IMR-90 (cell line): ENCODE measurements at places on chromosomes 7 and 10. TPM values are rescaled to one million over a fixed set of nuclear protein-coding genes. Genes with fewer than 3 reads are reported as not detected.
A peak's percentile ranks its signal among the peaks of the same experiment; 100 is the strongest.

Gene CYP26C1
- under 0.01 TPM in 1 of 2 replicates, not detected in the other for total RNA-seq

Gene SPDYE2
- total RNA-seq = not detected in 2 replicates

Gene METTL27
- 1.7 and 2.3 TPM in 2 replicates for total RNA-seq

DNA sequence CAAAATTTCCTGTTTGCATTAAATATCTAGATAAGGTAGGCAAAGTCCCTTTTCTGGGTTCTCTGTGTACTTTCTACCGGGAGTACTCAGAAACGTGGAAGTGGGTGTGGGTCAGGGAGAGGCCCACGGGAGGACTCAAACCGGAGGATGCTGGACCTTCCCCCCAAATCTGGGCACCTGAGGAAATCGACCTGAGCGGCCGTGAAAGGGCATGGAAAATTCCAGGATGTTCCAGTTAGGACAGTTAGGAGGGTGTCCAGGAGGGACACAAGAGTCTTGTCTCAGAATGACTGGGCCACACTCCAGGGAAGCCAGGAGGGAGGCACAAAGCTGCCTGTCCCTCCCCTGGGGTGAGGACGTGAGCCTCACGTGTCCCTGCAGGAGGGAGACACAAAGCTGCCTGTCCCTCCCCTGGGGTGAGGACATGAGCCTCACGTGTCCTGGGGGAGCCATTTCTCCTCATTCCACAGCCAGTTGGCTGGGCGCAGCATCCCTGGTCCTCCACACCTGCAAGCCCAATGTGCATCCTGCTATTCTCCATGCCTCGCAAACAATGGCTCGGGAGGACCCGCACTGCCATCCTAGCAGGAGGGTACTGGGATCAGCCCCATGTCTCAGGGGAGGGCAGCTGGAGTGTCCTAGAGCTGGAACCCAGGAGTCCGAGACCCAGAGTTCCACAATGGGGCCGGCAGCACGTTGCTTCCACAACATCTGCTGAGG is 190.5 kb upstream of the PPP2R2D start:
- no peak for DNase-seq

Gene ZNF117
- 2.9 and 4.4 TPM in 2 replicates for total RNA-seq

DNA sequence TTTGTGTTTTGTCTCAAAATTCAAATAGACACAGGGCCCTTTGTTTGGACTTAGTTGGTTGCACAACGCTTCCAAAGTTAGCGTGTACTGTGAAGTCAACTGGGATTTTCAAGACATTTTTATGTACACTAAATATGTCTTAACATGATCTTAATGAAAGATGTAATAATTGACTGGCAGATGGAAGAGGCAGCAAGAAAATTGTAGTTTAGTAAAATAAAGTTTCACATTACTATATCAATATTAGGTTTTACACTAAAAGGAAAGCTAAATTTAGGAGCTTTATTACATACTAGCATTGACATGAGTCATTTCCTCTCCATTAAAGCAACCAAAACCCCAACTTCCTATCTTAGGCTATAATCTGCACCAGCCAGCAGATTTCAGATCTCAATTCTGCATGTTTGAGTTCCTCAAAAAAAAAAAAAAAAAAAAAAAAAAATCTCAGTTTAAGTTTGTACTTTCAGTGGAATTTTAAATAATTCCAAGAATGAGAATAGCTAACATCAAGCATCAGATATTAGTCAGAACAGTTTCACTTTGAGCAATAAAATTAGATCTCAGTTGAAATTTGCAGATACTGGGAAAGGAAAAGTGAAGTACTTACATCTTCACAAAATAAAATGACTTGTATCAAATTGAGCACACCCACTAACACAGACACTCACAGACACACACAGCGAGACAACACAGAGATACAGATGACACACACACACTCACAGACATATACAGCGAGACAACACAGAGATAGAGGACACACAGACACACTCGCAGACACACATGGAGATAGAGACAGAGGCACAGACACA is 346.6 kb upstream of the KLF6 start:
- peak; percentile 93 for DNase-seq

DNA sequence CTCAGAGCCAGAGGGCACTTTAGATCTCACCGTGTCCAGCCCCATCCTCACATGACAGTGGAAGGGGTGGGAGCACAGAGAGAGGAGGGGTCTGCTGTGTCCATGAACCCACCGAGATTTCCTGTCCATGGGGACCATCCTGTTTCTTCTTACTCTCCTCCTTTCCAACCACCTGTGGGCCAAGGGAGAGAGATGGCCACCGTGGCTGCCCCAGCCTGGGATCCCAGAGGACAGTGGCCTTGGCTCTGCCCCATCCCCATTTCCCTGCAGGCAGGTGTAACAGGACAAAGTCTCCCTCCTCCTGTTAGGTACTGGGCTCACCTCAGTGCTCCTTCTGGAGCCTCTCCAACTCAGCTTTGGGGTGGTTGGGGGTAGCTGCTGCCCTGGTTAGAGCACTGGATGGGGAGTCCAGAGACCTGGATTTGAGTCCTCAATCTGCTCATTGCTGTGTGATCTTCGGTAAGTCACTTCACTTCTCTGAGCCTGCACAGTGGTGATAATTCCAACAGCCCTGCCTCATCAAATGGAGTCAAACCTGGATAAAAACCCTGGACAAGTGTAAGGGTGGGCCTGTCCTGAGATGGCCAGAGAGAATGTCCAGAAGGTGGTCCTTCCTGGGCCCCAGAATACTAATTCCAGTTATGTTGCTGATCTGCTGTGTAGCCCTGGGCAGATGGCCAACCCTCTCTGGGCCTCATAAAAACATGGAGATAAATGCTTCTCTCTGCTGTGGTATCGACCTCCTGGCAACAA is 17.8 kb upstream of the PCBD1 start:
- no peak for DNase-seq

GRCh38 chr7:39650676-39651075 is 27.3 kb downstream of the RALA start:
- DNase-seq = peak; percentile 81

- DNase-seq = no peak
These were observed 29.2 kb upstream of the EGFR start for GRCh38 chr7:54989453-54990225.

- DNase-seq = no peak
These were observed 51.8 kb downstream of the TCF7L2 start for GRCh38 chr10:113001599-113002448.

Gene NACAD
- total RNA-seq = 0.54 and 0.56 TPM in 2 replicates

DNA sequence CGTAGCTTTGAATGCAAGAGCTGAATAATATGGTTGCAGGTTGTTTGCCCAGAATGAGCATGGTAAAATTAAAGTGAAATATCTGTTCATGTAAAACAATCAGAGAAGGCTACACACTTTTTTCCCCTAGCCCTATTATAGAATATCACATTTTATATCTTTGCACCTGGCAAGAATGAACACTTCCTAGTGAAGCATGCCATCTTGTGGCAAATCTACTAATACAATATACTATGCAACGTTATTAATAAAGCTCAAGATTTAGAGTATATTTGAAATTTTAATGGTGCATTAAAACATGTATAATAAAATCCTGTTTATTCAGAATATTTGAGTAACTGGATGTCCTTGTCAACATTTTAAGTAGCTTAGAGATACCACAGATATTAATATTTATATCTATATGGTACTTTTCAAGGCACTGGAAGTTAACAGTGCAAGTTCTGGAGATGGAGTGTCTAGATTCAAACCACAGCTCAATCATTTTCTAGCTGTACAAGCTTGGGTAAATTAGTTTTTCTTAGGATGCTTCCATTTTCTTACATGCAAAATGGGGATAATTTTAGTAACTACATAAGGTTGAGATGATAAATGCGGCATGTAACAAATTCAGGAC is 643.1 kb upstream of the SEMA3D start:
- peak; percentile 11 for DNase-seq
